ENCODE measurements at places on chromosomes 1 and 21.

GRCh38 chr1:10561955-10562354, 87.2 kb downstream of the PEX14 start:
- peak; percentile 26 for DNase-seq

GRCh38 chr1:64223329-64224151, 20.1 kb downstream of the UBE2U start:
- no peak for DNase-seq

DNA sequence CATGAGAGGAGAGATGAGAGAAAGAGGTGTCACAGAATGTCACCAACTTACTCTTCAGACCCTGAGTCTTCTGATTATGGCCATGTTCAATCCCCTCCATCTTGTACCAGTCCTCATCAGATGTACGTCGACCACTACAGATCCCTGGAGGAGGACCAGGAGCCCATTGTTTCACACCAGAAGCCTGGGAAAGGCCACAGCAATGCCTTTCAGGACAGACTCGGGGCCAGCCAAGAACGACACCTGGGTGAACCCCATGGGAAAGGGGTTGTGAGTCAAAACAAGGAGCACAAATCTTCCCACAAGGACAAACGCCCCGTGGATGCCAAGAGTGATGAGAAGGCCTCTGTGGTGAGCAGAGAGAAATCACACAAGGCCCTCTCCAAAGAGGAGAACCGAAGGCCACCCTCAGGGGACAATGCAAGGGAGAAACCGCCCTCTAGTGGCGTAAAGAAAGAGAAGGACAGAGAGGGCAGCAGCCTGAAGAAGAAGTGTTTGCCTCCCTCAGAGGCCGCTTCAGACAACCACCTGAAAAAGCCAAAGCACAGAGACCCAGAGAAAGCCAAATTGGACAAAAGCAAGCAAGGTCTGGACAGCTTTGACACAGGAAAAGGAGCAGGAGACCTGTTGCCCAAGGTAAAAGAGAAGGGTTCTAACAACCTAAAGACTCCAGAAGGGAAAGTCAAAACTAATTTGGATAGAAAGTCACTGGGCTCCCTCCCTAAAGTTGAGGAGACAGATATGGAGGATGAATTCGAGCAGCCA, 8.0 kb downstream of the ELOA start:
- DNase-seq, result peak; percentile 77

GRCh38 chr1:151841141-151841540, 1.5 kb upstream of the C2CD4D start:
- no peak for DNase-seq
